ENCODE measurements at places on chromosomes 12 and 14. TPM values are rescaled to one million over a fixed set of nuclear protein-coding genes. Genes with fewer than 3 reads are reported as not detected.
A peak's percentile ranks its signal among the peaks of the same experiment; 100 is the strongest.

GRCh38 chr14:24053548-24054323 lies 1.9 kb downstream of the CARMIL3 start:
- H3K36me3 ChIP-seq, result no peaks in the 10 kb centered on the region
- no peak overlapping the region for H3K27ac ChIP-seq
- H3K27me3 ChIP-seq, result peaks cover 18% of the 10 kb centered on the region

DNA sequence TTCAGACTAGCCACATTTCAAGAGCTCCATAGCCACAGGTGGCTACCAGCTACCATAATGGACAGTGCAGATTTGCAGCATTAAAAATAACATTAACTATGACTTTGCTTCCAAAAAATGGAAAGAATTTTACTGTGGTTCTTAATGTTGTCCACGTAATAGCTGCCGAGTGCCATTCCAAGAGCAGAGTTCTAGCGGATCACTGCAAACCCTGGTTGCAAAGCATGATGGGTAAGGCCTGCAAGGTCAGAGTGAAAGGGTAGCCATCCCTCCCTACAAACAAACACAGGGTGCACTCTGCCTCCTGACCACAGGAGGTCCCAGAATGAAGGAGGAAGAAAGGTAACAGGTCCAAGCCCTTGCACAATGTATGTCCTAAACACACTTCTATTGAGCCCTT lies 157.6 kb downstream of the DPF3 start:
- H3K36me3 ChIP-seq, result no peaks in the 10 kb centered on the region
- DNase-seq, result no peak
- peaks cover 2% of the 10 kb centered on the region for H3K27me3 ChIP-seq
- no peak overlapping the region for H3K4me3 ChIP-seq
- no peaks in the 10 kb centered on the region for H3K4me1 ChIP-seq

The DTX1 gene
- 4.1 TPM for total RNA-seq

GRCh38 chr14:62914025-62914424 lies 131.2 kb downstream of the KCNH5 start:
- DNase-seq, result no peak
- H3K4me3 ChIP-seq, result no peak overlapping the region
- peaks cover 3% of the 10 kb centered on the region for H3K27me3 ChIP-seq
- no peaks in the 10 kb centered on the region for H3K36me3 ChIP-seq

DNA sequence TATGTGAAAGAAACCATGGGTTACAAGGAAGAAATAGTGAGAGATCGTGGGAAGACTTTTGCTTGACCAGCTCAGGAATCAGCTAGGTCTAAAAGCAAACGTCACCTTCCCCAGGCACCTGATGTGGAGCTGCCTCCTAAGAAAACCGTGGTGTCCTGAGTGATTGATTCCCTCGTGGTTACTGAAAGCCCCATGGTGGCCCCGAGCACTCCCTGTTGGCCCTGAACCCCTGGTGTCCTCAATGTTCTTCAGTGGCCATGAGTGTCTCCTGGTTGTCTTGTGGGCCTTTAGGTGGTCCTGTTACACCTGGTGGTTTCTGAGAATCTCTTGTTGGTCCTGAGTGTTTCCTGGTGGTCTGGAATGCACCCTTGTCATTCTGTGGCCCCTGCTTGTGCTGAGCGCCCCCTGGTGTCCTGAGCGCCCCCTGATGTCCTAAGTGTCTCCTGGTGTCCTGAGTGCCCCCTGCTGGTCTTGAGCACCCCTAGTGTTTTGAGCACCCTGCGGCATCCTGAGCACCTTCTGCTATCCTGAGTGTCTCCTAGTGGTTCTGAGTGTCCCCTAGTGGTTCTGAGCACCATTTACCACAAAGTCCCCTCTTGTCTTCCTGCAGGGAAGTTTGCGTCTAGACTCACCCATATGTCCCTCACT lies 518.7 kb downstream of the TMEM121 start:
- peaks cover 3% of the 10 kb centered on the region for H3K4me1 ChIP-seq
- DNase-seq, result peak; percentile 76

- peak; percentile 33 for DNase-seq
- peak overlapping the region; percentile 62 for H3K4me3 ChIP-seq
- H3K27ac ChIP-seq, result peak overlapping the region; percentile 89
- peaks cover 96% of the 10 kb centered on the region for H3K4me1 ChIP-seq
- H3K27me3 ChIP-seq, result no peaks in the 10 kb centered on the region
Observed at GRCh38 chr12:57837864-57838562, 8.5 kb downstream of the CTDSP2 start.

- H3K36me3 ChIP-seq, result peaks cover 2% of the 10 kb centered on the region
- DNase-seq, result no peak
- H3K27ac ChIP-seq, result no peak overlapping the region
- peaks cover 9% of the 10 kb centered on the region for H3K4me1 ChIP-seq
- H3K4me3 ChIP-seq, result no peak overlapping the region
Observed at GRCh38 chr12:121915841-121916321, 2.5 kb upstream of the CFAP251 start.
